T-helper 2 cell (primary cell): ENCODE measurements at places on chromosomes 16 and 17.
A peak's percentile ranks its signal among the peaks of the same experiment; 100 is the strongest.

- DNase-seq: no peak
These were observed 19.8 kb upstream of the MAPK3 start for GRCh38 chr16:30142672-30143346.

- DNase-seq: peak; percentile 32
These were observed 179.3 kb downstream of the UTP18 start for GRCh38 chr17:51439395-51440229.

DNA sequence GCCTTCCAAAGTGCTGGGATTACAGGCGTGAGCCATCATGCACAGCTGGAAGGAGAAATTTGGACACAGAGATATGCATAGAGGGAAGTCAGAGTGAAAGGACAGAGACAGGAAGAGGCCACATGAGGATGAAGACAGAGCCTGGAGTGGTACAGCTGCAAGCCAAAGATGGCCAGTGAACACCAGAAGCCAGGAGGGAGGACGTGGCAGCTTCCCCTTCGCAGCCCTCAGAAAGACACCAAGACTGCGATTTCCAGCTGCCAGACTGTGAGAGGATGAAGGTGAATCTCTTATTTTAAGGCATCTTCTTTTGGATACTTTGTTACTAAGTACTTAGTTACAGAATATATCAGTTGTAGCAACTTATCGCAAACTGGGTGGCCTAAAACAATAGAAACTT lies 60.5 kb upstream of the PLCG2 start:
- DNase-seq: no peak

DNA sequence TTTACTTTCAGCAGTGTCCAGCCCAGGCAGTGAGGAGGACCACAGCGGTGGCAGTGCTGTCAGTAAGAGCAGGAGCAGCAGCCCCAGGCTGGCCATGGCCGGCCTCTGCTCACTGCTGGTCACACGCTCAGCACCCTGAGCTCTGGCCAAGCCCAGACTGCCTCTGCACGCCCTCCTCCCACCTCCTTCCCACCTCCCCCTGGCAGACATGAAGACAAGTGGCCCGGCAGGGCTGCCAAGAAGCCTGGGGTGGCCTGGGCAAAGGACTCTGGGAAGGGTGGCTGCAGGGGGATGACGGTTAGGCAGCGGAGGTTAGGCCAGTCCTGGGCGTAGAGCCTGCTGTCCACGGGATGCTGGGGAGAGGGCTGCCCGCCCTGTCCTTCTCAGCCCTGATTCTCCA lies at the start of gene C16orf89:
C16orf89 (minus strand) TSS at position 144 of the 400 bp plus-strand sequence; CDS start at position 96, 48 bp downstream.
- DNase-seq: no peak

GRCh38 chr16:89116341-89117226 lies 22.9 kb downstream of the ACSF3 start:
- no peak for DNase-seq

DNA sequence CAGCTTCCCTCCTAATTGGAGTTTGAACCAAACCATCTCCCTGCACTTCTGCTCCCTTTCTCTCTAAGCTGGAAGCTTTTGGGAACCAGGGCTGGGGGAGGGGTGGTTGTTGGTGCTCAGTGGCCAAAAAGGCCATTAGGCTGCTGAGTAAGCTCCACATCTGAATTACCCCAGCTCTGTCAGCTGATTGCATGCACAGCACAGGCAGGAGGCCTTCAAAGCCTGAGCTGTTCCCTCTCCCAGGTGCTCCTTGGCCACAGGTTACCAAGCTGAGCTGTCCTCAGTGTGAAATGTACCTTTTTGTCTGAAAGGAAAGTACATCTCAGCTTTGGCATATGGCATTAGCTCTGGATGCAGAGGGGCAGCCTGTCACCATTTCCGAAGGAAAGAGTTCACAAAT lies 6.2 kb upstream of the TBKBP1 start:
- DNase-seq: no peak
